ENCODE measurements at places on chromosomes 2 and 18.

- peak; percentile 20 for DNase-seq
Observed at GRCh38 chr2:144607891-144608521, 88.1 kb upstream of the ZEB2 start.

DNA sequence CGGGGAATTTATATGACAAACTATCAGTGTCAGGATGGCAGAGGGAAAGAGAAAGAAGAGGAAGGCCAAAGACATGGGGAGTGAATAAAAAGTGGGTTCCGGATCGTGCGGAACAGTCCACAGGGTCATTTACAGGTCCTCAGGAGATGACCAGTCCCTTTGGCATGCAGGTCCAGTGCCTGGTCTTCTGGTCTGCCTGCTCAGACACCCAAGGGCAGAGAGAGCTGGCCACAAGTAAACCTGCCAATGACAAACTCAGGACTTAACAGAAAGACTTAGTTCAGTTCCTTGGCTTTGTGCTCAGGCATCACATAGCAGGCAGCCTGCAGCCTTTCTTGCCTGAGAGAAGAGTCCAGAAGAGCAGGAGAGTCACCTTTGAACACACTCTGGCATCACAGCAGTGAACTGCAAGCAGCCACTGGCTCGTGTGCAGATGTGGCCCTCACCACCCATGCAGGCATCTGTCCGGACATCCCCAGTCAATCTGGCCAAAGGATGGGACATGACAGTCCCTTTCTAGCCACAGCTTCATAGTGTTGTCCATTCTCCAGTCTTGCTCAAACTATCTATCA is 14.0 kb downstream of the TMEM127 start:
- DNase-seq: peak; percentile 95

- no peak for DNase-seq
Observed at GRCh38 chr2:104077573-104077972, 776.3 kb upstream of the POU3F3 start.

- DNase-seq: no peak
Observed at GRCh38 chr2:6683516-6683915, 182.2 kb downstream of the CMPK2 start.

DNA sequence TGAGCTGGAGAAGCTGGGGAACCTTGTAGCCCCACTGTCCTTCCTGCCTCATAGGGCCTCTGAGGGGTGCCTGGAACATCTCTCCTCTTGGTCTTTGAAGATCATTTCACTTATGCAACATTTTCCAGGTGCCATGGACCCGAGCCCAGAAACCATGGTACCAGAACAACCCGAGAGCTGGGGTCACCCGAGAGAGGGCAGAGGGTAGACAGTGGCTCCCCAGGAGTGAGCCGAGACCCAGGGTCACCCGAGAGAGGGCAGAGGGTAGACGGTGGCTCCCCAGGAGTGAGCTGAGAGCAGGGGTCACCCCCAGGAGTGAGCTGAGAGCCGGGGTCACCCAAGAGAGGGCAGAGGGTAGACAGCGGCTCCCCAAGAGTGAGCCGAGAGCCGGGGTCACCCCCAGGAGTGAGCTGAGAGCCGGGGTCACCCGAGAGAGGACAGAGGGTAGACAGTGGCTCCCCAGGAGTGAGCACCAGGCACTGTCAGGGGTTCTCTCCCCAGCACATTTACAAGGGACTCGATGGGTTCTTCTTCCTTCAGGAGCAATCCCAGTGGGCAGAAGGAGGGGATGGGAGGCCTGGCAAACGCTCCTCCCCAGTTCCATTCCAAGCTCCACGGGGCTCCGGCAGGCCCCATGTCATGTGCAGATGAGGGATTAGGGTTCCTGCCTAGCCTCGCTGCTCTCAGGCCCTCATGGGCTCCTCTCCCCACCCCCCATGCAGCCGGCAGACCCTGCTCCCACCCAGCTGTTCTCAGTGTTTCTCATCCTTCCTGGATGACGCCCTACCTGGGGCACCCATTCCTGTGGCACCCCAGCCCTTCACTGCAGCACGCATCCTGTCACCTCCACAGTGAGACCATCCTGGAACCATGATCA is 163.5 kb downstream of the RTP5 start:
- DNase-seq: no peak
